ENCODE measurements at places on chromosomes 5 and 9.

GRCh38 chr5:65548281-65548680, 14.7 kb downstream of the CENPK start:
- DNase-seq, result no peak

DNA sequence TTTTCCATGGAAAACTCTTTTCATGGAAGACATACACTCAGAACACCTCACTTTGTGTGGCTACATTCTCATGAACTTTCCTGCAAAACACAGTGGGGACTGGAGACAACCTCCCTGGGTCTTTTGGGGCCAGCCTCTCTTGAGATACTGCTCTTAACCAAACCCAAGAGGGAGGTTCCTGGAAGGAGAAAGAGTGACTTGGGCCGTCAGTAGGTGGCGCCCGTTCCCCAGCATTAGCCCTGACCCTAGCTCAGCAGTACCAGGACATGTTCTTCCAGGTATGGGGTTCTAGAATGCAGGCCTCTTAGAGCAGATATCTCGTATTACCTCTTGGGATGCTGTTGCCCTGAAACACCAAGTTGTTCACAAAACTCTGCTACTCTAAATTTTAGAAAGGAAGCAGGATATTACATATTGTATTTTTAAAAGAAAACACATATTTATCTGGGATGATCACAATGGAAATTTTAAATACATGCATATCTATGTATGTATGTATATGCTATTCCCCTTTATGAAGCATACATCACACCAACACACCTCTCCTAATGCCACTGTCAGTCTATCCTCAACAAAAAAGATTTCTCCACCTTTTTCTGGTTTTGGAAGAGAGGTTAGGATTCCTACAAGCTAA, 15.8 kb upstream of the GLIS3 start:
- peak; percentile 72 for DNase-seq

GRCh38 chr5:164637931-164638521, 1132.6 kb downstream of the MAT2B start:
- no peak for DNase-seq

DNA sequence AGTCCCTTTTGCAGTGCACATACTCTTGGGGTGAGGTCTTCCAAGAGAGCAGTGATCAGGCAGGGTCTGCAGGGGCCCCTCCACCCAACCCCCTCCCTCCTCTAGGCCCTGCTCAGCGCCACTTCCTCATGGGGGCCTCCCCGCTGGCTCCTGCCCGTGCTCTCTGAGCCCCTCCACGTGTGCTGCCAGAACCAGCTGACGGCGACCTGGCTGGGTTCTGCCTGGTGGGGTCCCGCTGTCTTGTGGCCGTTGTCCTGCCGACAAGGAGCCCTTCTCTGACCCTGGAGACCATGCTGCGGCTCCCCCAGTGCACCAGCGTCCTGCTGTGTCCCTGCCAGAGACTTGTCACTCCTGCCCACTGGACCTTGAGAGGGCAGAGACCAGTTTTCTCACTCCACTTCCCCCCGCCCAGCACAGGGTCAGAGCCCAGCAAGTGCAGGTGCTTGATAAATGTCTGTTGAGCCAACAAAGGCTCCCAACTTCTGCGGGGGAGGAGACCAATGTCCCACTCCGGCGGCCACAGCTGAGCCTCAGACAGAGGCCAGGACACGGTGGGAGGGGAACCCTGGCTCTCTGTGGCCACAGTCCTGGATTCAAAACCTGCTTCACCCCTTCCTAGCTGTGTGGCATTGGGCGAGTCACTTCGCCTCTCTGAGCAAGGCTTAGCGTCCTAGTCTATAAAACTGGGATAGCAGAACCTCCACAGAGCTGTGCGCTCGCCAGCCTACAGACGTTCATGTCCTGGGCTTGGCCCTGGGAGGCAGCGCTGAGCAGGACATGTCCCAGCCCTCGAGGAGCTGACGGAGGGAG, 24.8 kb downstream of the SARDH start:
- no peak for DNase-seq

DNA sequence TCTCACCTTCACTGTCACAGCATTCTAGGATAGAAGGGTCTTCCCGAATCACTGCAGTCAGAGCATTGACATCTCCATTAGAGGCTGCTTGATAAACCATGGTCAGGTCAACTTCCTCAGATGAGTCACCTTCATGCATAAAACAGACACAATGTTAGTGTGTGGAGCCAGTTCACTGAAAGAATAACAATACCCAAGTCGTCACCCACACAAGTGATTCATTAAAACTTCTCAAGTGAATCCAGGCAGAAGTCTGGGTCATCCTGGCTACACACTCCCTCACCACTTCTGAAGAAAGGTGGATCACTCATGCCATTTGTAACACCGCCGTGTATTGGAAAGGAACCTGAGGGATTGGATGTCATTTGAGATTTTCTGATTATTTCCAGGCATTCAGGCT, 49.6 kb downstream of the ANKRD55 start:
- DNase-seq, result no peak
